ENCODE measurements at places on chromosomes 11 and 22.

- DNase-seq, result no peak
Observed at GRCh38 chr11:60974726-60975125, 3.2 kb downstream of the CD6 start.

- DNase-seq, result no peak
Observed at GRCh38 chr11:67177399-67178281, 58.6 kb downstream of the KDM2A start.

- DNase-seq, result no peak
Observed at GRCh38 chr11:118223992-118224391, 819 bp downstream of the JAML start.

DNA sequence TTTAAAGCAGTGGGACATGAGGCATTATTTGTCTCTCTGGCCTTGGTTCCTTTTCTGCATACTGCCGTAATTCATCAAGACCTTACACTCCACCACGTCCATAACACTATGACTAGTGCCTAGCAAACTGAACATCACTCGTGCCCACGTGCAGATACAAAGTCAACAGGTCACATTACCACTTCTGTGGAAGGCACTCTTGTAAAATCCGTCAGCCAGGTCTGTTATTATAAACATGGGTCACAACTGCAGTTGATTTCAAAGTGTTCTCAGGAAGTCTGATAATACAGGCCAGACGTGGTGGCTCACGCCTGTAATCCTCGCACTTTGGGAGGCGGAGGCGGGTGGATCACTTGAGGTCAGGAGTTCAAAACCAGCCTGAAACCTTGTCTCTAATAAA, 14.1 kb downstream of the VSIG10L2 start:
- no peak for DNase-seq

DNA sequence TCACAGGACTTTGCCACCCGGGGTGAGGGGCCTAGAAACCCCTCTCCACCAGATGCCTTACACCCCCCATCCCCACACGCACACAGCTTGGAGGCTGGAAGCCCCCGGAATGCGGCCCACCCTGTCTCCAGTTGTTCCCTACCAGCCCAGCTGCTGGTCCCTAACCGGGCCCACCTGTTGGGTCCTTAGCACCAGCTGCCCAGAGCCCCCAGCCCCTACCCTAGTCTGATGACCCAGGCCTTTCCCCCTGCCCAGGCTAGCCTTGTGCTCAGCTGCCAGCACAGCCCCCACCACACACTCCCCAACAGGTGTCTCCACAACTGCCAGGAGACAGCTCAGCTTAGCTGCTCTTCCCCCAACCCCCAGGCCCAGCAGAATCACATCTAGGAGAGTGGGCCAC, 67.1 kb downstream of the CDKN1C start:
- no peak for DNase-seq

DNA sequence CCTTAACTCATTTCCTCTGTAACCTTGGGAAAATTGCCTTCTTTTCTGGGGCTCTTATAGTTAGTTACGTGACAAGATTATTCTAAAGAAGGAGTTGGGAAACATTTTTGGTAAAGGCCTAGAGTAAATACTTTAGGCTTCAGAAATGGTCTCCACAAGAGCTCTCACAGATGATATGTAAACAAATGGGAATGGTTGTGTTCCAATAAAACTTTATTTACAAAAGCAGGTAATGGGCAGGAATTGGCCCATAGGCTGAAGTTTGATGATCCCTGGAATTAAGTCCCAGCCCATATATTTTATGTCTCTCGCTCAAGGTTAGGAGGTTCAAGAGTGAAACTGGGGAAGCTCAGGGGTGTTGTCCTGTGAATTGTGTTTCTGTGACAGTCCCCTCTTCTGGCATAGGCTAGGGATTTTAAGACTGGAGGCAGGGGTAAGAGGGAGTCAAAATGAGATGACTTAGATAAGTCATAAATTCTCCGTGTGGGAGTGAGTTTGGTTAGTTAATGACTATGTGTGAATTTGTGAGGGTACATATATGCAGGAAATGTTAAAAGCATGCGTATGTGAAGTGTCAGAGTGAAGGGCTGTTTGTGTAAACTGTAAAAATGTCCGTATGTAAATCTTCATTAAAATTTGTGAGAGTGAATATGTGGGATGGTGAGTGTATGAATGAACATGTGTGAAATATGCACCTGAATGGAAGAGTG, 7.4 kb upstream of the OR52B4 start:
- DNase-seq, result no peak

DNA sequence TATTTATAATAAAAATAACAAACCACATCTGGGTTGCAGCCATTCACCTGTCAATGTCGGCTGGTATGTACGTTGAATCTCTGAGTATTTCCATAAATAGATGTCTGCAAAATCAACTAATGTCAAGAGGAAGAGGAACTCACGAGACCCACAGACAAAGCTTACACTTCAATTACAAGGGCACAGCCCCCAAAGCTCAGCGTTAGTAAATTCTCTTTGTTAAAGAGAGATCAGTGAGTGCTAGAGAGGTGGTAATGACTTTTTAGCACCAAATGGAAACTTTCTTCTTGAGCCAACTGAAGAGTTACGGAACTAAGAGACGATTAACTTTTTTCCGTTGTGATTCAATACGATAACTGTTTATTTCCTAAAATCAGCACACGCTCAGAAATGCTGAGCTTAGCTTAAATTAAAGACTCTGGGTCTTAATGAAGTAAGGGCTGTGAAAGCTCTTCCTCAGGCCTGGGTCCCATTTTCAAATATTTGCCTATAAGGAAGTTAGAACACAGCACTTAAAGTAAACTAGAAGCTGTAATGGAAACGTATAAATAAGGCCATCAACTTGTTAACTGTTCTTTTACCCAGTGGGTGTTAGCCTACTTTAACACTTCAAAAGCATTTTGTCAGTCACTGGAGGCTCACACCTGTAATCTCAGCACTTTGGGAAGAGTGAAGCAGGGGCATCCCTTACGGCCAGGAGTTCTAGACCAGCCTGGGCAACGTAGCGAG, 22.8 kb upstream of the TFIP11 start:
- DNase-seq, result no peak

DNA sequence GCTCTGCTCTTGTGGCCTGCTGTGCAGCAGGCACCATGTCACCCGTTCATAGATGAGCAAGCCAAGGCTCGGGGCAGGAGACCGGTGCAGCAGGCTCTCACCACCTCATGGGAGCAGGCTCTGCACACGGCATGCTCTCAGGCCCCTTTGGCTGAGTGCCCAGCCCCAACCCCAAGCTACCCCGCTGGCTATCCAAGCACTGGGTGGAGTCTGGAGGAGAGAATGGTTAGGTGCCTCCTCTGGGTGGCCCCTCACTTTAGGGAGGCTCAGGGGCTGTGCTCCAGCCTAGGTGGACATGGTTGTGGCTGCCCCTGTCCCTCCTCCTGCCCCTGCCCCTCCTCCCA, 199.9 kb downstream of the IGLL1 start:
- DNase-seq, result no peak

- no peak for DNase-seq
Observed at GRCh38 chr11:93166862-93167261, 30.9 kb downstream of the SLC36A4 start.

GRCh38 chr11:9210922-9211320, 54.2 kb downstream of the DENND5A start:
- no peak for DNase-seq

DNA sequence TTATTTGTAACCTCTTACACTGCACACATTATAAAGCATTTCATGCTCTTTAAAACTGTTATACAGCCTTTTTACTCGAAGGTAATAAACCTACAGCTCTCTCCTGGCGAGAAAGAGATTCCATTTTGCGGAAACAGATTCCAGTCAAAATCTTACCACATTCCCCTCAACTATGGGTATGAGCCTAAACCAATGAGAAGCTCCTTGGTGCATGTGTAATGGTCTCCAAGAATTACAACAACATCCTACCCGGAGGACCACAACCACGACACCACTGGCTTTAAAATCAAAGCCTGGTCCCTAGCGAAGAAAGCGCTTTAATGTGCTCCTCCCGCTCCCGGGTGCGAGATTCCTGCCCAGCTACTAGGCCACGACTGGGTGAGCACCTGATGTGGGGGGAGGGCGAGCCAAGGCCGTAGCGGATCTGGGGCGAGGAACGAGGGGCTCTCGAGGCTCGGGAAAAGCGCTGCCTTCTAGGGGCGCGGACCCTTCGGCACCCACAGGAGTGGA, 821 bp downstream of the CELF1 start:
- DNase-seq, result no peak

Measured in brain pericyte (primary cell).